Osteocyte (in vitro differentiated cells): ENCODE measurements at places on chromosomes 11 and 22. TPM values are rescaled to one million over a fixed set of nuclear protein-coding genes. Genes with fewer than 3 reads are reported as not detected.

GRCh38 chr22:36659762-36660509 is 43.6 kb downstream of the CACNG2 start:
- H3K27me3 ChIP-seq = peaks cover 12% of the 10 kb centered on the region
- peak overlapping the region; percentile 86 for H3K27ac ChIP-seq
- peak overlapping the region; percentile 35 for H3K4me3 ChIP-seq
- DNase-seq = peak; percentile 95
- no peaks in the 10 kb centered on the region for H3K36me3 ChIP-seq
- H3K4me1 ChIP-seq = peaks cover 31% of the 10 kb centered on the region

DNA sequence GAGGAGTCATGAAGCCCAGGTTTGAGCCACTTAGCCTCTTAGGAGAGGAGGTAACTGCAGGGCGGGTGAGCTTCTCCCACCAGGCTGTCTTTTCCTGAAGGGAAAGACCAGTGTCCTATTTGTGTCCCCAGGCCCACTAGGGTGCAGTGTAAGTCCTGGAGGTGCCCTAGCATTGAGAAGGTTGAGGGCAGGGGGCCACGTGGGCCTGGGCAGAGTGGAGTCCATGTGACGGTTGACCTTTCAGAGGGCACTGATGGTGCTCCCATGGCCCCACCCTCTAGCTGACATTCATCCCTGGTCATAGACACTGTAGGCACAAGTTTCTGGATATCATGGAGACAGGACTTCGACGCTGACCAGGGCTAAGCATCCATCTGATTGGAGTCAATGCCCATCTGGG is 44.1 kb upstream of the TP53I11 start:
- H3K4me3 ChIP-seq = no peak overlapping the region
- H3K27me3 ChIP-seq = peaks cover 54% of the 10 kb centered on the region
- H3K27ac ChIP-seq = no peak overlapping the region
- no peaks in the 10 kb centered on the region for H3K36me3 ChIP-seq
- DNase-seq = peak; percentile 46

Gene SCT
- total RNA-seq = not detected in 2 replicates

Gene MFNG
- total RNA-seq = 1.5 and 2.3 TPM in 2 replicates

Gene CHADL
- total RNA-seq = 0.43 TPM in 1 of 2 replicates, not detected in the other
